ENCODE measurements at places on chromosomes 4 and X.

DNA sequence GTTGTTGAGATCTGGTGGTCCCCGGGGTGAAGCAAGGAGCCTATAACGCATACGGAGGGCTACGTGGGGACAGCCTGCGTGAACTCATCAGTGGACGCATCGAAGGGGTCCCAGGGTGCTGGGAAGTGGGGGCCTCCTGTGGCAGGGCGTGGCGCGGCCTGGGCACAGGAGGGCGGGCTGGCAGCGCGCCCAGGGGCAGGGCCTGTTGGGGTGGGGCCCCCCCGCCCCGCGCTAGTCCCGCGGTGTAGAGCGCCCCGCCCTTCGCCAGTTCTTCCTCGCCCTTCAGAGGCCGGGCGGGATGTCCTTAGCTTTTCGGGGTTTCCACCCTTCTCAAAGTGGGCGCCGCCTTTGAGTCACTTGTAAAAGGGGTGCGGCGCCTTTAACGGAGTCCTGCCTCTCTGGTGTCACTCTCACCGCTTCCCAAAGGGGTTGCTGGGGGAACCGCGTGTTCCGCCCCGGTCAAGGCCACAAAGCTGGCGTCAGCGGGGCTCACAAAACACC is 632 bp downstream of the PLP2 start:
- peak; percentile 79 for DNase-seq

- DNase-seq = no peak
Measured at GRCh38 chrX:9090766-9091165, 56.8 kb upstream of the FAM9B start.

DNA sequence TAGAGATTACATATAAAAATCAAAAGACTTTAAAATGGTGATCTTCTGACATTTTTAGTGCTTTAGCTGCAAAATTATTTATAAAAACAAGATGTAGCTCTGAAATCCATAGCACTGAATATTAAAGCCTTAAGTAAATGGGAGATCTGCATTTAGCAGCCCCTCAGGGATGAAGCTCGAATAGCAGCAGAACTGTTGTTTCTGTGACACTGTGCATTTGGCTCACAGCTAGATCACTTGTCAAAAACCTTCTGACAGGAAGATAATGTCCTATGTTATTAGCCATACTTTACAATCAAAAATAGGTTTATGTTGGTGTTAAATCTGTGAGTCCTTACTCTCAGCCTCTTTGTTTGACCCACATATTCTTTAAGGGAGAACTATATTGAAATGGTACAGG is 14.1 kb upstream of the PYURF start:
- DNase-seq = no peak

DNA sequence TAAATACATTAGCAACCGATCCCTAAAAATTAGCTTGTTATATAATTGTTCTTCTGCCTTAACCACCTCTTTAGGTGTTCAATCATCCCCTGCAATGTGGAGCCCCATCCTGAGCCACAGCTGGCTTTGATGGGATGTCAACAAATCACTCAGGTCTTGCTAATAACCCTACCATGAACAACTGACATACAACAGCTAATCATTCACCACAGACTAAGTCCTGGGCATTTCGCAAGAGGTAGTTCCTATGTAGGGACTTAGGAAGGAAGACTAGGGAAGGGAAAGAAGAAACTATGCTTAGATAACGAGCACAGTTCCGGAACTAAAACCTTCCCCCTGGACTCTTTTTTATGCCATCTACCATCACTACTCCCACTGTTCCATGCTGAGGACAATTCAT is 63.6 kb upstream of the PTCHD1 start:
- no peak for DNase-seq

DNA sequence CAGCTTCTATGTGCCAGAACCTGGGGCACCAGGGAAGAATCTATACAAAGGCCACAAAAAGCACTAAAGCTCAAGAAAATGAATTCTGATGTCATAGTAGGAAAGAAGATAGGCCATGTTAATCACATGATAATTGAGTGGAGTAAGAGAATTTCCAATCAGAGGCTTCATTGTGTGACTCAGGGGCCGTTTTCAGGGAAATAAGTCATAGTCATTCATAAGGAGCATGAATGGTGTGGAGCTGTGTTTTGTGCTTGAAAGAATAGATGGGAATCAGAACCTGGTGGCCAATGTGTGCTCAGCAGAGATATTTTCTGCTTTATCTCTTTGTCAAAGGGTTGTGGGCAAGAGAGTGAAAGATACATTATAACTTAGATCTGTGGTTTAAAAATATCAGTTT is 102.4 kb upstream of the ZDHHC15 start:
- no peak for DNase-seq

DNA sequence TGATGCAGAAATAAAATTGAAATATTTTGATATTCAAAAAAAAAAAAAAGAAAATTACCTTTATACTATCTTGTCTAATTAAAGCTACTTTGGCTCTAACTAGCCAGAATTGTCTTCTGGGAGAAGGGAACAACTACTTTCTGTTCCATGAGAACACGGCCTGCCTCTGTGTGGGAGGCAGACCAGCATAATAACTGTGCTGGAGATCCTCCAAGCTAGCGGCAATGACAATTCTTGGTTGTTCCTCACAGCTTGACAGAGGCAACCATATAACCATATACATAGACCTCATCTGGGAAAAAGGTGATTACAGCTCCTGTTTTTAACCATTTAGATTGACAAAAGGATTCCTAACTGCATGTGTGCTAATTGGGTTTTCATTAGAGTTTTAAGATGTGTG is 95.7 kb downstream of the RBMX2 start:
- DNase-seq = no peak

DNA sequence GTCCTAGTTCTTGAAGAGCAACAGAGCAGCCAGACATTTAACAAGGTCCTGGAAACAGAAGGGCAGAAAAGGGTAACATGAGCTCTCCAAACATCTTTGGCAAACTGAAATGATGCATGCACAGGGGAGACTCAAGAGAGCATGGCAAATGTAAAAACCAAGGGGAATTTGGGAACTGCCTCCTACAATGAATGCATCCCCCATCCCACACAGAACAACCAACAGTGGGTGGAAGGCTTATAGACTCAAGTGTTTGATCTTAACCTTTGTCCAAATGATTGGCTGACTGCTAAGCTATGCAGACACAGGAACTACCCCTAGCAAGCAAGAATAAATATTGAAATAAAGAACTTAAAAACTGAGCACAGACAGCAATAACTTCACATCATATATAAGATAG is 74.4 kb downstream of the CENPC start:
- DNase-seq = peak; percentile 1

DNA sequence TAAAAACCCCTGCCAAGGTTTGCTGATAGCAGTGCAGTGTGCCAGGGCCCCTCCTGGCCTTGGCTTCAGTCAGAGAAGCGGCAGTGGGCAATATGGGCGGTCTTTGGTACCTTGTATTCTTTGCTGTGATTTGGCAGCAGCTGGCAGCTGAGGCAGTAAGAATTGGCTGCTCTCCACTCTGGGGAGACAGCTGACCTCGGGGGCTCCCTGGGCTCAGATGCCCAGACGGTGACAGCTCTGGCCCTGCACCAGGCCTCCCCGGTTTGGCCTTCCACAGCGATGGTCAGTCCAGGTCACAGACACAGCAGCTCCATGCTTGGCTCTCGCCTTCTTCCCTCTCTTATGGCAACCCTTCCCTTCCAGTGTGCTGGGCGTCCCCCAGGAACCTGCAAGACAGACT is 330.9 kb downstream of the BCOR start:
- no peak for DNase-seq

DNA sequence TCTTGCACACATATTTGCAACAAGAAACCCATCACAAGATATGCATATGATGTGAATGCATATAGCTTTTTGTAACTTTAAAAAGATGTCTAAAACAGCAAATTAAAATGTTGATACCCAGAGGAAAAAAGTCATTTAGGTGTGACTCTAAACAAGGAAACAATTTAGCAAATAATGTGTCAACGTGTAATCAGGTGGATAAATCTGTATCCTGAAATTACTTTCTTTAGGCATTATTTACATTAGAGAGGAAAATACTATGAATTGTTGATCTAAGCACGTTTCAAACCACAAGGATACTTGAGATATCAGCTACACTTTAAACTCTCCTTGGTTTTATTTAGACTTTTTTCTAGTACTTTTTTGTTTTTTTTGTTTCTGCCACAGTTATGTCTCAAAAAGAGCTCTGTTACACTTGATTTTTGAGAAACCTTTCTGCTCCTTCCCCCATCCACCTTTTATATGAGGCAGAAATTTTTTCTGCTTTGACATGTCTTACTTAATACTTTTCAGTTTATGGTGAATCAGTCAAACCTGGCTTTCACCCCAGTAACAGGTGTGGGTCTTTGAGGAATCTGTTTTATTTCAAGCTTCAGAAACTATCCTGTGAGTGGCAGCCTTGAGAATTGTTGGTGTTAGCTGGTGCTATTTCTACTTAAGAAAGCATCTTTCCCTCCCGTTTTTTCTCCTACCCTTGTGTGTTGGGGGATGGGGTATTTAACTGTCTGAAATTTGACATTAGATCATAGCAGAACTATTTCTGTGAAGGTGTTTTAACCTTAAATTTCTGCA is 1.9 kb downstream of the NPNT start:
- no peak for DNase-seq

- DNase-seq = peak; percentile 74
Measured at GRCh38 chr4:71186566-71187403, 152.0 kb upstream of the SLC4A4 start.

DNA sequence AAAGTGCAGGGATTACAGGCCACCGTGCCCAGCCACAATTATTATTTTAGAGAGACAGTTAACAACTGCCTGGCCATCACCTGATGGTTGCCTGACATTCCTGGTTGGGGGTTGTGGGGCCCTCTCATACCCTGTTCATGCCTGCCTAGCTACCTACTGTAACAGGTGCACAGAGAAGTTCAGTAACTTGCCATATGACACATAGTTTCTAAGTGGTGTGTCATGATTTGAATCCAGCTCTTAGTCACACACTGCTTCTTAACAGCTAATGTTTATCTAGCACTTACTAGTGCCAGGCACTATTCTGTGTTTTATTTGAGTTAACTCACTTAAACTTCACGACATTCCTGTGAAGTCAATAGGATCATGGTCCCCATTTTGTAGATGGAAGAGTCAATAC is 122.7 kb upstream of the JADE1 start:
- DNase-seq = no peak

- DNase-seq = no peak
Measured at GRCh38 chr4:186557061-186557460, 1.7 kb upstream of the MTNR1A start.
